Cortex of kidney (tissue), 1 donor: ENCODE measurements at places on chromosomes 3 and 15.

- no peak for DNase-seq
Observed at GRCh38 chr3:90184861-90185260, 1077.4 kb downstream of the EPHA3 start.

GRCh38 chr15:64693134-64693533, 82.3 kb downstream of the RBPMS2 start:
- no peak for DNase-seq

- DNase-seq = no peak
Observed at GRCh38 chr3:52893723-52894122, 3.6 kb downstream of the STIMATE start.

DNA sequence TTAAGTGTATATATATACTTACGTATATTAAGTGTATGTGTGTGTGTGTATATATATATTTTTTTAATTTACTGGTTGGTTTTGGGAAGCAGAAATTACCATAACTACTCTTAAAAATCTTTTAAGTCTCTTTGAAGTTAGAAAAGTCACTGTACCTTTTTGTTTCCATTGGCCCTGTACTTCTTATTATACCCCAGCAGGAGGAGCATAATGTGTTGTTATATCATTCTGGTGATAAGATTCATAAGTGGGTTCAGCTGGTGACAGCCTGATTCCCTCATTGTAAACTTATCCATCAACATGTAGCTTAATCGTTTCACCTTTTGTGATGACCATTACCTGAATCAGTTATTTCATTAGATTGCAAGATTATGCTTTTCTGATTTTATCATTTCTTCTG, 30.8 kb downstream of the MLH1 start:
- no peak for DNase-seq

- DNase-seq = no peak
Observed at GRCh38 chr3:188673646-188674186, 498.1 kb upstream of the TPRG1 start.

- no peak for DNase-seq
Observed at GRCh38 chr3:94070341-94070911, 7.6 kb downstream of the NSUN3 start.
